BJ (cell line): ENCODE measurements at places on chromosomes 12 and 14. TPM values are rescaled to one million over a fixed set of nuclear protein-coding genes. Genes with fewer than 3 reads are reported as not detected.

CDCA3 gene
- 39.2 and 57.1 TPM in 2 replicates for polyA plus RNA-seq

BATF gene
- polyA plus RNA-seq, result not detected in 2 replicates

GRCh38 chr14:104494483-104494882, 85.1 kb upstream of the C14orf180 start:
- DNase-seq, result no peak

DNA sequence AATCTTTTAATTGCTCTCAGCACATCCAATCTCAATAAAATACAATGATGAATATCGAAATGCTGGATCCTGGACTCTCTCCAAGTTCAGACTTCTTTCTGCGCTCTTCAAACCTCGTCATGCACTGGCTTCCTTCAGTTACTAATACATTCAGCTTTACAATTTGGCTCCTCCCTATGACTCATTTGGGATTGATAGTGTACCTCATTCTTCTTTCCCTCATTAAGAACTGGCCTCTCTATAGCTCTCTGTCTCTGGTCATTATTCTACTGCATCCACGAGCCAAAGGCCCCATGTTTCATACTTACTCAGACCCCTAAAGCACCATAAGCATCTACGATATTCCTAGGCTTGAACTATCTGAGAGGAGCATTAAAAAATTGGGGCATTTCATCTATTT, 4.9 kb downstream of the TSPAN8 start:
- DNase-seq, result no peak

DNA sequence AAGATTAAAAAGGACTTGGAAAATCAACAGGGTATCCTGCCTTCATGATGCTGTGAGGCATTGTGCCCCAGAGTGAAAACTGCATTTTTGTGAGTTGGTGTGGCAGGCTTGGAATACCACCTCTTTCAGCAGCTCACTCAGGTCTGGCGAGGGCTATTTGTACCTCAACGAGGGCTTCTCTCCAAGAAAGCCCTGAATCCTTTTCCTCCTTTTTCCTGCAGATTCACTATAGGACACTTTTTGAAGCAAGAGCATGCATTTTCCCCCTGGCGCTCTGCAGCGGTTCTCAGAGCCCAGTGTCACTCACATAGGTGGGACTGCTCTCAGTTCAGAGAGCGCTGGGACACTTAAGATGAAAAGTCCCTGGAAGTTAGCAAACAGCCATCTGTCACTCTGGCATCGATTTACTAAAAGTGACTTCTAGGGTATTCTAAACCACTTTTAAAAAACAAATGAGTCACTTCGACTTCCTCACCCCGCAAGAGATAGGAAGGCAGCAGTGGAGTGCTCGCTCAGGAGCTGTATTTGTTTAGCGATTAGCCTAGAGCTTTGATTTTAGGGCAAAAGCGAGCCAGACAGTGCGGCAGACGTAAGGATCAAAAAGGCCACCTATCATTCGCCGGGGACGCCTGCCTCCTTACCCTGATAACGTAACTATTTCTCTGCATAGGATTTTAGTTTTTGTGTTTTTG, 782 bp upstream of the LGR5 start:
- no peak for DNase-seq
